ENCODE measurements at places on chromosomes 2 and 18. TPM values are rescaled to one million over a fixed set of nuclear protein-coding genes. Genes with fewer than 3 reads are reported as not detected.

The UGT1A3 gene
- 0.57 TPM for total RNA-seq

The CLEC4F gene
- total RNA-seq, result 0.72 TPM

The KCNJ13 gene
- total RNA-seq, result not detected

The SH3BP4 gene
- total RNA-seq, result 52.9 TPM

The AQP4 gene
- 11.6 TPM for total RNA-seq

The HRH4 gene
- not detected for total RNA-seq

The CXCR2 gene
- total RNA-seq, result 0.44 TPM

The REG3A gene
- total RNA-seq, result not detected

The LYPD1 gene
- total RNA-seq, result 11.1 TPM

GRCh38 chr2:168773719-168774521 lies 28.5 kb upstream of the NOSTRIN start:
- no peaks in the 10 kb centered on the region for H3K27me3 ChIP-seq
- no peaks in the 10 kb centered on the region for H3K36me3 ChIP-seq
- peak; percentile 74 for DNase-seq

GRCh38 chr2:48568547-48568946 lies 38.6 kb downstream of the STON1 start:
- peaks cover 7% of the 10 kb centered on the region for H3K4me1 ChIP-seq
- H3K27me3 ChIP-seq, result no peaks in the 10 kb centered on the region
- H3K27ac ChIP-seq, result peak overlapping the region; percentile 8
- H3K36me3 ChIP-seq, result no peaks in the 10 kb centered on the region
- no peak for DNase-seq

DNA sequence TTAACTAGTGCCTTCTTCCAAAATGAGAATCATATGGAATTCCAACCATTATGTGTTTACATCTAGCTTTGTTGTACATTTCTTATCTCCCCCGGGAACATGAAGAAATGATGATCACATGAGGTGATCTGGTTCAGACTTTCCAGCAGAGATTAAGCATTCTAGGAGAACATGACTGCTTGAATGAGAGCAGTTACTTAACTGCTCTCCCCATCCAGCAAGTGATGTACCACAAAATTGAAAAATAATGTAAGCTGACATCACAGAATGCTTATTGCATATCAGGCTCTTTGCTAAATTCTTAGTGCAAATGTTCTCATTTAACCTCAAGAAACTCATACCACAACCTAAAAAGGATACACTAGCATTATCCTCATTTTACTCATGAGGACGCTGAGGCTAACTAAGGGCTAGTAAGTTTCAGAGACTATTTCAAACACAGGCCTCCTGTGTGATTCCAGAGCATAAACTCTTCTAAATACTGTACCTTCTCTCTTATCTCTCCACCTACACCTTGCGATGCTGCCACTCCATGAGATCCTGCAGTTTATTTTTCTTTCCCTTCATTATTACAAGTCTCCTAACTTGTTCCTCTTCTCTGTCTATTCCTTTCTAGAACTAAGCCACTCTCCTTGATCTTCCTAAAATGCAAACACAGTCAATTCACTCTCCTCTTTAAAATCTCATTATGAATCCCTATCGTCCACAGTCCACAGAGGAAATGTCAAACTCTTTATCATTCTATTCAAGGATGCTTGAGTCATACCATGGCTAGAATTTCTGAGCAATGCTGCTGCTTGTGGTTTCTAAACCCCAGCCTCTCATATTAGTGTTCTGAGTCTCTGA lies 1224.8 kb upstream of the ZEB2 start:
- H3K27ac ChIP-seq, result no peak overlapping the region
- H3K4me3 ChIP-seq, result no peak overlapping the region
- no peak for DNase-seq
- no peaks in the 10 kb centered on the region for H3K4me1 ChIP-seq
- H3K36me3 ChIP-seq, result no peaks in the 10 kb centered on the region

DNA sequence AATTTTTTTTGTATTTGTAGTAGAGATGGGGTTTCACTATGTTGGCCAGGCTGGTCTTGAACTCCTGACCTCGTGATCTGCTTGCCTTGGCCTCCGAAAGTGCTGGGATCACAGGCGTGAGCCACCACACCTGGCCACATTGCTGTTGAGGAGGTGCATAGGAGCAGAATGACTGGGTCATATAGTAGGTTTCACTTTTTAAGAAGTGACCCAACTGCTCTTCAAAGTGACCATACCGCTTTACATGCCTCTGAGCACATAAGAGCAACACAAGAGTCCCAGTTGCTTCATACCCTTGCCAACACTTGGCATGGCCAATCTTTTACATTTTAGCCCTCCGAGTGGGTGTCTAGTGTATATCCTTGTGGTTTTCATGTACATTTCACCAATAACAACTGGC lies 28.9 kb downstream of the RRM2 start:
- H3K4me3 ChIP-seq, result no peak overlapping the region
- no peaks in the 10 kb centered on the region for H3K4me1 ChIP-seq
- H3K27me3 ChIP-seq, result no peaks in the 10 kb centered on the region
- peak; percentile 2 for DNase-seq

- DNase-seq, result no peak
- no peaks in the 10 kb centered on the region for H3K27me3 ChIP-seq
- no peaks in the 10 kb centered on the region for H3K4me1 ChIP-seq
- H3K36me3 ChIP-seq, result no peaks in the 10 kb centered on the region
Measured at GRCh38 chr2:64807417-64807816, 153.7 kb upstream of the SERTAD2 start.

DNA sequence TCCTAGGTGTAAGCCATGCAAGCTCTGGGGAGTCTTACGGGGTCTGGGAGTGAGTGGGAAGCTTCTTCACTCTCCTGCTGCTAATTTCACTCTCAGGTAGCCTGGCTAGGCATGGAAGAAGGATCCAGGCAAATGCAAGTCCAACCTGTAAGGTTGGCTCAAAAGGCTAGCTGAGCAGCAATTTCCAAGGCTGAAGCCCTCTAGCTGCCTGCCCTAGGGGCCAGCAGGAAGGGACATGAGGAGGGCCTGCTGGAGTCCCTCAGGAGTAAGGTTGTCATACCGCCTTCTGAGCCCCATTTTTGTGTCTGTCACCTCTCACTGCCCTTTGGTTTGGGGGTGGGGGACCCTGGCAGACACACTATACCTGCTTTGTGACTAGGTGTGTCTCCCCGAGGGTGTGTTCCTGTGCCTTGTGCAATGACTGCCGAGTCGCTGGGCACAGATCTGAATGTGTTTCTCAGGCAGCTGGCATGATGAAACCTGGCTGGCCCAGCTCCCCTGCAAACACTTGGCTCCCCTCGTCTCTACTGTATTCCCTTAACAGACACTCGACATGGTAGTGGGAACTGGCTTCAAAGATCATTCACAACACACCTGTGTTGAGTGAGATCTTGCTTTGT lies 123.9 kb upstream of the FAM136A start:
- no peak for DNase-seq
- no peak overlapping the region for H3K27ac ChIP-seq
- no peaks in the 10 kb centered on the region for H3K27me3 ChIP-seq
- H3K4me3 ChIP-seq, result no peak overlapping the region

GRCh38 chr2:239244625-239245024 lies 156.2 kb downstream of the HDAC4 start:
- no peak overlapping the region for H3K27ac ChIP-seq
- no peak for DNase-seq
- H3K4me1 ChIP-seq, result peaks cover 12% of the 10 kb centered on the region
- H3K4me3 ChIP-seq, result no peak overlapping the region

- DNase-seq, result peak; percentile 54
- H3K4me1 ChIP-seq, result no peaks in the 10 kb centered on the region
- H3K4me3 ChIP-seq, result no peak overlapping the region
- no peak overlapping the region for H3K27ac ChIP-seq
Measured at GRCh38 chr18:43830947-43831346, 553.7 kb upstream of the SYT4 start.

DNA sequence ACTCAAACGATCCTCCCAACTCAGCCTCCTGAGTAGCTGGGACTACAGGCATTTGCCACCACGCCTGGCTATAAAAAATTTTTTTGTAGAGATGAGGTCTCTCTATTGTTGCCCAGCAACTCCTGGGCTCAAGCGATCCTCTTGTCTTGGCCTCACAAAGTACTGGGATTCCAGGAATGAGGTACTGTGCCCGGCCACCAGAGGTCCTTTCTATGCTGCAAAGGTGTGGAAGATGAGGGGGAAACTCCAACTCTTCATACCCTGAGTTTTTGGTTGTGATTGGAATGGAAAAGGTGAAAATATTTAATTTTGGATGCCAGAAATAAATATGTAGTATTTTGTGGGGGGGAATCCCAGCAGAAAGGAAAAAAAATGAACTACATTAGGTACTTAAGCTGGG lies 36.0 kb downstream of the MRPL33 start:
- H3K4me3 ChIP-seq, result no peak overlapping the region
- H3K36me3 ChIP-seq, result no peaks in the 10 kb centered on the region
- DNase-seq, result no peak
- H3K27ac ChIP-seq, result peak overlapping the region; percentile 74
- H3K4me1 ChIP-seq, result no peaks in the 10 kb centered on the region

DNA sequence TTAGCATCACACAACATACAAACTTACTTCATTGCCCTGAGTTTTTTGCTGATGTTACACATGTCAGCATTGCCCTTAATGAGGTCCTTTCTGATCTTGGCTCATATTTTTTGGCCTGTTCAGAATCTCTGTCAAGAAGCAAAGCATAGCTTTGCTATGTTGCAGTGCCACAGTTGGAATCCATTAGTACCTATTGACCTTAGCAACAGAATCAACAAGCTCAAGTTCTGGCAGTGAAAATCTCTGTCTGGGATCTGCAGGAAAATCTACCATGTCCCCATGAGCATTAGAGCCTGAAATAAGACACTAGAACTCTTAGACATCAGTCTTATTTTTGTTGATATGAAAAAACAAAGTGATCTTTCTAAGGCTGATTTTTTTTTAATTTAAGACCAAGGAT lies 105.6 kb upstream of the FHL2 start:
- H3K4me1 ChIP-seq, result peaks cover 2% of the 10 kb centered on the region
- no peak overlapping the region for H3K27ac ChIP-seq
- H3K27me3 ChIP-seq, result no peaks in the 10 kb centered on the region

- no peak for DNase-seq
- H3K27me3 ChIP-seq, result no peaks in the 10 kb centered on the region
- H3K27ac ChIP-seq, result no peak overlapping the region
- no peak overlapping the region for H3K4me3 ChIP-seq
- peaks cover 8% of the 10 kb centered on the region for H3K4me1 ChIP-seq
Measured at GRCh38 chr2:8230466-8230865, 451.4 kb upstream of the ID2 start.

GRCh38 chr18:73340135-73340977 lies 472.6 kb upstream of the NETO1 start:
- no peak overlapping the region for H3K27ac ChIP-seq
- no peaks in the 10 kb centered on the region for H3K36me3 ChIP-seq
- no peaks in the 10 kb centered on the region for H3K4me1 ChIP-seq
- peak overlapping the region; percentile 22 for H3K4me3 ChIP-seq
- no peaks in the 10 kb centered on the region for H3K27me3 ChIP-seq

- DNase-seq, result peak; percentile 70
- no peaks in the 10 kb centered on the region for H3K27me3 ChIP-seq
- H3K27ac ChIP-seq, result no peak overlapping the region
- peaks cover 5% of the 10 kb centered on the region for H3K4me1 ChIP-seq
- H3K4me3 ChIP-seq, result no peak overlapping the region
Measured at GRCh38 chr2:18987592-18988073, 370.8 kb downstream of the OSR1 start.

GRCh38 chr2:197309691-197310231 lies 819 bp downstream of the ANKRD44 start:
- peak; percentile 58 for DNase-seq
- peak overlapping the region; percentile 56 for H3K27ac ChIP-seq
- no peaks in the 10 kb centered on the region for H3K4me1 ChIP-seq

DNA sequence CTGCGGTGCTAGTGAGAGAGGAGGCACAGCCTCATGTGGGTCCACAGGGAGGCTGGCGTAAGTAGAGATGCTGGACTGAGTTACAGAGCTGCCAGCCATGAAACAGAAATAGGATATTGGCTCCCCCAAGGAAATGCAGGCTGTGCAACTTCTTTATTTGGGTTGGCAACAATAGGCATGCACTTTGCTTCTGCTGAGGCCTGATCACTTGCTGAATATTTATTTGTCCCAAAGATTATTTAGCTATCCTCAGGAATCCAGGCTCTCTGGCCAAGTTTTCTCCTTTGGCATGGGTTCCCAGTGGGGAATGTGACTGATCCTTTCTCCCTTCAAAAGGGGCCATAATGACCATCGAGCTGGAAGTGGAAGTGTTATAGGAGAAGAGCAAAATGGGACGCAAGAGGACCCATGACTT lies 60.0 kb downstream of the MAPK4 start:
- no peaks in the 10 kb centered on the region for H3K4me1 ChIP-seq
- no peaks in the 10 kb centered on the region for H3K36me3 ChIP-seq
- DNase-seq, result no peak
- H3K27me3 ChIP-seq, result no peaks in the 10 kb centered on the region
- H3K27ac ChIP-seq, result no peak overlapping the region

DNA sequence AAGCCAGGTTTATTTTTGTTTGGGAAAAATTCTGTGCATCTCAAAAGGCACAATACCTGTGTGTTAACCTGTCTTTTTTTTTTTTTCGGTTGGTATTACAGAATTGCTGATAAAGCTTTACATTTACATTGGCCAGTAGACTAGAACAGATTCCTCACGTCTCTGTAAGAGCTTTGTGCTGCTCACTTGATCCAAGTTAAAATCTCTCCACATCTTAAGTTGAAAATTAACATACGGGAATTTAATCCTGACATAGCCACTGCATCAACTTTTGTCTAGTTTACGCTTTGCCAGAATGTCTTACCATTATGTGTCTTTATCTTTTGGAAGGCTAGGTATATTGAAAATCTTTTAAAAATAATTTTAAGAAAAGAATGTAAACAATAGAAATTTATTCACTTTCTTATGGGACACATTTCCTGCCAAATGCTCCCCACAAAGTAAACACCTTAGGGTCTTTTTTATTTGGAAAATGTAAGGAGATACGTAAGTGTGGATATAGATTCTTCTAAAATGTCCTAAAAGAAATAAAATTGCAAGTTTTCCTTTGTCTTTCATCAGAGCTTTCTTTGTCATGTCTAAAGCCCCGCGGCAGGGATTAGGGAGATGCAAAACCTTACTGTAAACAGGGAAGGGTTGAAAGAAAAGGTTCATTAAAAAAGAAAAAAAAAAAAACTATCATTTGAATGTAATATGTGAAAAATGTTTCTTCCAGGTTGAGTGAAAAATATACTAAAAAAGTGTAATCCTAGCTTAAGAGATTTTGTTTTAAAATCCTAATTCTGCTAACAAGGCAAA lies 912.8 kb downstream of the NRXN1 start:
- no peaks in the 10 kb centered on the region for H3K36me3 ChIP-seq
- no peaks in the 10 kb centered on the region for H3K4me1 ChIP-seq

DNA sequence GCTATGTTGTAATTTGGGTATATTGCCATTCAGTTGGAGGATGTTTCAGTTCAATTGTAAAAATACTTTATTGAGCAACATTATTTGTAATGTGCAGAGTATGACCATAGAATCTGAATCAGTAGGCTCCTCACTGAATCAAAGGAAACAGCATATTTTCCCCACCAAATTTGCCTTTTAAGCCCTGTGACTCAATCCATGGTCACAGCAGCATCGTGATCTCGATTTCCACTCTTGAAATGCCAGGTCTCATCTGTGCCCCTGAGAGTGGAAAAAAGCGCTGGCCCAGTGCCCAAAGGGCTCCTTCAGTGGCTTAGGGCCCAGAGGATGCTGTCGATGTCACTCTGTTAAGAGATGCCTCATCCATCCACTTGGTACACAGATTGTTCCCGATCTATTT lies 57.5 kb downstream of the FHOD3 start:
- no peak overlapping the region for H3K4me3 ChIP-seq
- H3K27ac ChIP-seq, result no peak overlapping the region
- peaks cover 22% of the 10 kb centered on the region for H3K4me1 ChIP-seq

- no peak overlapping the region for H3K4me3 ChIP-seq
- no peaks in the 10 kb centered on the region for H3K4me1 ChIP-seq
- H3K36me3 ChIP-seq, result no peaks in the 10 kb centered on the region
- H3K27ac ChIP-seq, result no peak overlapping the region
Measured at GRCh38 chr2:122414902-122415301, 659.5 kb downstream of the TSN start.

All from kidney (tissue), 22 donors.